Mesenchymal stem cell (in vitro differentiated cells and primary cell): ENCODE measurements at places on chromosomes 6 and 20.

DNA sequence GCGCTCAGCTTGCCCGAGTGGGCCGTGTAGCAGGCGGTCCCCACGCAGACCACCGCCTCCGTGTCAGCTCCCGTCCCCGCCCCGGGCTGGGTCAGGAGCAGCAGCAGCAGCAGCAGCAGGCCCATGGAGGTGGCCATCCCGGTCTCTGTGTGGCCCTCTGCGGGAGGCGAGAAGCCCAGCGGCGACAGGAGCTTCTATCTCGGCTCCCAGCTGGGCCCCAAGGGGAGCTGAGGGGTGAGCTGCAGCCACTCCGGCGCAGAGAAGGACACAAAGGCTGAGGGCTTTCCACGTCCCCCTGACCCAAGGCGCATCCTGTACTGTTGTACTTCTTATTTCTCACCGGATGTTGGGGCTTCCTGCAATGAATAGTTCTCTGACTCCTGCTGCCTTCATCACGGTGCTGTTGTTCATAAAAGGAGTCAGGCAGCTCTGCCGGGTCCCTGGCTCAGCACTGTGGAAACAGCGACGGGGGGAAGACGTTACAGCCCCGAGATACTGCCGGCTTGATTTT, at the start of gene CD93:
CD93 (minus strand) TSS at position 269 of the 511 bp plus-strand sequence; CDS start at position 137, 132 bp downstream.
- DNase-seq, result no peak

GRCh38 chr20:51122931-51123658, 100.2 kb upstream of the KCNG1 start:
- DNase-seq, result no peak

DNA sequence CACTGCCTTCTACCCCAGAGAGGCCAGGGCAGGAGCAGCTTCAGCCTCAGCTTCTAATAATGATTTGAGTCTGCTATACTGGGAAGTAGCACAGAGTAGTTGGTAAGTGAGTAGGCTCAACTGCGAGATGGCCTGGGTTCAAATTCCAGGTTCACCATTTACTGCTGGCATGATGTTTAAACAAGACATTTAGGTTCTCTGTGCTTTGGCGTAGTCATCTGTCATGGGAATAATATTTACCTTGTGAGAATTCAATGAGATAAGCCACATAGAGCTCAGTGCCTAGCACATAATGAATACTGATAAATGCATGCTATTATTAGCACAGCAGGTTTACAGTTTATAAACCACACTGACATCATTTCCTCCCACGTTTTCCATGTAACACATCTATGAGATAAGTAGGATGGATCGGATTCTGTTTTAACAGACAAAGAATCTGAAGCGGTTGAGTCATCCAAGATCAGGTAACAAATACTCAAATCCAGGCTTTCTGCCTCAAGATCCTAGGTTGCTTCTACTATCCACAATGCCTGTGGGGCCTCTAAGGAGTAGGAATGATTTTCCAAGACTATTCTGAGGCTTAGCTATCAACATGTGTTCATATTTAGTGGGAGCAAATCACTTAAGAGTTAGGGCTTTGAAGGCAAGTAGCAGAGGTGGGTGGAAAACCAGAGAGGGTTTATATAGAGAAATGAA, 72.9 kb upstream of the DTNBP1 start:
- DNase-seq, result peak; percentile 69

DNA sequence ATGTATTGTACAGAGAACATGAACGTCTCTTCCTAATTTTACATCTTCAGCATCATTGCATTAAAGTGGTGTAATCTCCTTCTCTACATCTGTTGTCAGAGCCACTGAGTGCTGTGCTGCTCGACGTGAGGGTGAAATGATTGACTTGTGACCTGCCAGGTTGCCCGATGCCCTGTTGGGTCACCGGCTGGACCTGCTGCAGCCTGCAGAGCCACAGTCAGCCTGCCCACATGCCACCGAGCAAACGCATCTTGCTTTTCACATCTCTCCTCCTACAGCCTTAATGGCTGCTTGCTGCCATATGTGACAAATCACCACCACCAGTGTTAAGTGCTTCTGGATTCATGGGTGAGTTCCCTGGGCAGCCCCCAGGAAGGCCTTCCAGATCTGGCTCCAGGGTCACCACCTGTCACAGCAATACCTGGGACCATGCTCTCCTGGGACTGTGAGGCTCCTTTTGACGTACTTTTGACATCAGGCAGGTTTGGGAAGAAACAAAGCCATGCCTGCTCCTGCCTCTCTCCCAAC, 80.3 kb downstream of the ASXL1 start:
- no peak for DNase-seq

GRCh38 chr6:21648475-21649050, 55.0 kb downstream of the SOX4 start:
- DNase-seq, result no peak

DNA sequence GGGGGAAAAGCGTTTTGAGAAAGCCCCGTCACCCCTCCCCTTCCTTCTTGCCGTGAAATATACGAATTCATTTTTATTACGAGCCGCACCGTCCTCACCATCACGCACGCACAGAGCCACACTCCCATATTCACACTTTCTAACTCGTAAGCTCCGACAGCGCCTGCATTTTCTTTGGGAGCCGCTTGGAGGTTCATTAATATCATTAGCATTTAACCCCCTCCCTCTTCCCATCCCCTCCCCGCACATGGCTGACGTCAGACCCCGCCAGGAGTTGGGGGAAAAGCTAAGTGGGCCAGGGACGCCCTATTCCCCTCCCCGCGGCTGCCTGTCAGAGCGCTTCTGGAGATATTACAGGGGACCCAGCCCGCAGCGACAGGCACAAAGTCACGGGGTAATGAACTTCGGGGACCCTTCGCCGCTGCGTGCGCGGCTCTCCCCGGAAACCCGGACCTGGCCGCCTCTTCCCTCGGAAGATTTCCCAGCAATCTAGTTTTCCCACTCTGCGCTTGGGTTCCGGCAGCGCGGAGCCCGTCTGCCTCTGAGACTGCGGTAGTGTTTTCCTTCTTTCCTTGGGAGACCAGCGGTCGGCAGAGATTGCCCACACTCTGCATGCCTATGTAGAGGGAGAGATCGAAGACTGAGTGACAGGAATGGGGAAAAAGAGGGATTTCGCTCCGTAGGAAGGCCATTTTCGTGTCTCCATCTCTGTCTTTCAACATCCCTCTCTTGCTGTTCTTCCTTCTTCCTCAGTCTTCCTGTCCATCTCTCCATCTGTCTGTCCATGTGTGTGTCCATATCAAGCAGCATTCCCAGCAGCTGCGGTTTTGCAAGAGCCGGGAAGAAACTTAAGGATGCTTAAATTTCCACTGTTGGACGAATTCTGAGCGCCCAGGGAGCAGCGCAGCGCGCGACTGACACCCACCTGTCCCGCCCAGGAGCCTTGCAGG, at the start of gene NR2E1:
NR2E1 (plus strand) TSS at position 309 of the 950 bp plus-strand sequence. CDS start 744 bp downstream, outside the sequence.
- no peak for DNase-seq

GRCh38 chr20:38294076-38294591, 9.8 kb upstream of the BPI start:
- DNase-seq, result no peak
